Occipital lobe (tissue), 3 donors: ENCODE measurements at places on chromosomes 5 and 9. TPM values are rescaled to one million over a fixed set of nuclear protein-coding genes. Genes with fewer than 3 reads are reported as not detected.

The EXD3 gene
- 14.2 TPM for total RNA-seq

The QRFP gene
- total RNA-seq: not detected

The BBLN gene
- 32.6 TPM for total RNA-seq

The IL7R gene
- under 0.01 TPM for total RNA-seq

The ISL1 gene
- total RNA-seq: not detected

The SPAG8 gene
- 4.7 TPM for total RNA-seq

The YIPF5 gene
- total RNA-seq: 81.7 TPM

The FBXW11 gene
- 162 TPM for total RNA-seq

DNA sequence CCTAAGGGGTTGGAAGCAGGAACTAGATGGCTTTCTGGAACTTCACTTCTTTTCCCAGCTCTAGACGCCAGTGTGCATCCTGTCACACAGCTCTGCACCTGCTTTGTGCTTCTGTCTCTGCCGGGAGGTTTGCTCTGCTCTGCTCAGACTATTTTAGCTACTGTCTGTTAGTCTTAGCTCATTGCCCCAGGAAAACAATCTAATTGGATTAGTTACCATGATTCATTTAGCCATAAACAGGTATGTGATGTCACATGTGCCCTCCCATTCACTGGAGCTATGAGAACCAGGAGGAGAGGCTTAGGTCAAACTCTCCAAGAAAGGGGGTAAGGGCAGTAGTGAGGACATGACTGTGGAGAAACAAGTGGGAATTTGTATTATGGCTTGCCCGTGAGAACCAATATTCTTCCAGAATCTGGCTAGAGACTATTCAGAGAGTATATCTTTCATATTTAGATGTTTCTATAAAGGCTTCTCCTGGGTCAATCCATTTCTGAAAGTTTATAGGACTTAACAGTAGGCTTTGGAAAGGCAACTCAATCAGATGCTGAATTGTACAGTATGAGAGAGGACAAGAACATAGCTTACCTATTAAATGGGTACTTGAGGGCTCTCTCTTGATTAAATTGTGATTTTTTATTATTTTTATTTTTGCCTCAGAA, 22.4 kb upstream of the NREP start:
- DNase-seq: no peak

DNA sequence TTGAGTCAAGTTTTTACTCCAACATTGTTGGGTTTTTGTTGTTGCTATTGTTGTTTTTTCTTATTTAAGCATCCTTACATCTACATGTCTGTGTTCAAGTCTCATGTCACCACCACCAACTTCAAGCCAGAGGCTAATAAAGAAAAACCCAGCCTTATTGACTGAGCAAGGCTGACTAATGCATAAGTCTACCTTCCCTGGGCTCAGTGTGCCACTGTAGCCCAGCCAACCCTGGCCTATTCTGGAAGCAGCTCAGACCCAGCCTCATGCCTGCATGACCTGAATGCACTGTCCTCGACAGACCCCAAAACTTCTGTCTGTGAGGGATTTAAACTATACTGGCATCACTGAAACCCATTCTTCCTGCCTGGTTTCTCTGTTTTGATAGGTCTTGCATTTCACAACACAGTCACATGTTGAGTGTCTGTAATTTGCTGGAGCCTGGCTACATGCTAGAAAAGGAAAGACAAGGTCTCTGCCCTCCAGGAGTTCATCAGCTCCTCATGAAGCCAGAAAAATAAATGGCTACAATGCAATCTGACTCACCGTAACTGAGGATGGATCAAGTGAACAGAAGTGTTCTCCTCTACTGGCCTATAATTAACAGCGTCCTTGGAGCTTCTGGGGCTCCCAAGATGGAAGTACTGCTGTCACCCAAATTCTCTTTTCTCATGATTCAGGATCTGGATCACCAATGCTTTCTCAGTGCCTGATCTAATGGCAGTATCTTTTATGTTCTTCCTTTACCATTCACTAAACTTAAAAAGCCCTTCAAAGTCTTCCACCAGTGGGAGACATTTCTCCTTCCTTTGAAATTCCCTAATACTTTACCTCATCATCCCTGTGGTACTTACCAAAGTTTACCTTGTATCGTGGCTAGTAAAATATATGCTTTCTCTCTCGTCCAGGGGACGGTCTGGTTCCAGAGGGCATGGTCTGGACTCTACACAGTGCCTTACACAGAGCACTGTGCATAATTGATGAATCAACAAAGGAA, 103.9 kb upstream of the IFNE start:
- no peak for DNase-seq

DNA sequence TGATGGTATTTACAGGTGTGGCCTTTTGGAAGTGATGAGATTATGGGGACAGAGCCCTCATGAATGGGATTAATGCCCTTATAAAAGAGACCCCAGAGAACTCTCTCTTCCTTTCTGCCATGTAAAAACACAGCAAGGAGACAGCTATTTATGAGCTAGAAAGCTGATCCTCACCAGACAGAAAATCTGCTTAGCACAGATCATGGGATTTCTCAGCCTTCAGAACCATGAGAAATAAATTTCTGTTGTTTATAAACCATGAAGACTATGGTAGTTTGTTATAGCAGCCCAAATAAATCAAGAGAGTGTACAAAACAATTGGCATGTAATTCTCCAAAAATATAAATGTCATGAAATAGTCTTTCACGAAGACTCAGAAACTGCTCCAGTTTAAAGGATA, 211.0 kb downstream of the PDE4D start:
- no peak for DNase-seq

DNA sequence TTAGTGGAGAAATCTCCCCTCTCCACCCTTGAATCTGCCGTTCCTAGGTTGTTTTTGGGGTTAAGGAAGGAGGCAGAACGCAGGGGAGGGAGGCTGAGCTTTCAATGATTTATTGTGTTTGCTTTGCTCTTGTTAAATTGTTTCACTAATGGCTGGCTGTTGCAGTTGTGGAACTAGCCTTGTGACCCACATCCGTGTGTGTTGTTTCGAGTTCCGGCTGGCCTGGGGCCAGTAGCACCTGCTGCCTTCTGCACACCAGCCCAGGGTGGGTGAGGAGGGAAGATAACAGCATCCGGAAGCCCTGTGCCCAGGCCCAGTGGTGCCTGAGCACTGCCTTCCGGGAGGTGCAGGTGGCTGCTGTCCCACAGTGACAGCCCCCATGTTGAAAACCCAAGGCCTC, 3.6 kb downstream of the ERGIC1 start:
- no peak for DNase-seq

DNA sequence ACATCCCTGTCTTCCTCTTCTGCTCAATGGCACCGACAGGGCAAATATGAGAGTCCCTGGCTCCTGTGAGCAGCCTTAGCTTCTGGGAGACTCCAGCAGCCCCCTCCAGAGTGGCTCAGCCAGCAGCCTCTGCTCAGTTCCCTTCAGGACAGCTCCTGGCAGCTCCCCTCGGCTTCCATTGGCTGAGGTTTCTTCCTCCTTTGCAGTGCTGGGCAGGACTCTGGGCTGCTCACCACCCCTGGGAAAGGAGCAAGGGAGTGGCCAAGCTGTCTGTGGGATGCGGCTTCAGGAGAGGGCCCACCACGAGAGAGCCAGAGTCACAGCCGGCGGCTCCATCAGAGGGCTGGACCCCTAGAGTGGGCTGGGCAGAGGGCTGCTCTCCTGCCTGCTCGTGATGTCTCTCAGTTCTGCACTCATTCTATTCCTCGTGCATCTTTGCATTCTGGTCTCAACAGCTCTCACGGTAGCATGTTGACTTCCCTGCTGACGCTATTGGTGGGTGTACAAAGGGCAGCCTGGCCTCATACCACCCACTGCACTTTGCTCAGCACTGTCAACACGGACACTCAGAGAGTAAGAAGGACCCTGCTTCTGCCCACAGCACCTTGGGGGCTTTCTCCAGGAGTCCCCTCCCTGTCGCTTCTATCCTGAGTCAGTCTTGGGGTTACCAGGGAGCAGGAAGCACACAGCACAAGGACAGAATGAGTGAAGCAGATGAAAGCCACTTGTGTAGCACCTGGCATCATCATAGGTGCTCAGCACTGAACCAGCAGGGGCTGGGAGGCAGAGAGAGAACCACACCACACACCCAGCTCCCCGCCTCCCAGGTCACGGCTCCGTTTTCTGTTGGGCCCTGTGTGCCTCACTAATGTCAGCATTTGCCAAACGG, 80.9 kb upstream of the ALDH1B1 start:
- no peak for DNase-seq

DNA sequence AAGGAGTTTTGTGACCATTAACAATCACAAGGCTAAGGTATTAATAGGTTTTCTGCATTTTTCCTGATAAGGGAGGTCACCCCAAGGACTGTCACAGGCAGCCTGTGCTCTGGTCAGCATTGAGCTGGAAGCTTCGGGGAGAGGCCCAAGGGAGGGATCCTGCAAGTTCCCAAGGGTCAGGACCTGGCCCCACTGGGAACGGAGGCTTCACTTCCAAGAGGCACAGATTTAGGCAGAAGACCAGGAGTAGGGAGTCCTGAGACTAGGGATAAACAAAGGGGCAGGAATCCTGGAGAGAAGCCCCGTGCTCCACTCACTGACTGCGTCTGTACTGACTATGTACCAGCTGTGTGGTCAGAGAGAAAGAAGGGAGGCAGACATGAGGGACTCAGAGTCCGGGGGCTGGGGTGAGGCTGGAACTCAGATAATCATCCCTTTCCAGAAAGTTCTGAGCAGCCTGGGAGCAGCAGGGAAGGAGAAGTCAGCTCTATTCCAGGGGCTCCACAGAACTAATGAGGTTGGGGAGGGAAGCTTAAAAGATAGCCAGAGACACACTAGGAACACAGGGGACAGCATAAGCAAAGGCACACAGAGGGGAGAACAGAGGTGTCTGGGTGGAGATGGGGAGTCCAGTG, 37.8 kb downstream of the B4GALT1 start:
- DNase-seq: no peak

GRCh38 chr9:89054865-89055495, 63.7 kb downstream of the S1PR3 start:
- DNase-seq: no peak

DNA sequence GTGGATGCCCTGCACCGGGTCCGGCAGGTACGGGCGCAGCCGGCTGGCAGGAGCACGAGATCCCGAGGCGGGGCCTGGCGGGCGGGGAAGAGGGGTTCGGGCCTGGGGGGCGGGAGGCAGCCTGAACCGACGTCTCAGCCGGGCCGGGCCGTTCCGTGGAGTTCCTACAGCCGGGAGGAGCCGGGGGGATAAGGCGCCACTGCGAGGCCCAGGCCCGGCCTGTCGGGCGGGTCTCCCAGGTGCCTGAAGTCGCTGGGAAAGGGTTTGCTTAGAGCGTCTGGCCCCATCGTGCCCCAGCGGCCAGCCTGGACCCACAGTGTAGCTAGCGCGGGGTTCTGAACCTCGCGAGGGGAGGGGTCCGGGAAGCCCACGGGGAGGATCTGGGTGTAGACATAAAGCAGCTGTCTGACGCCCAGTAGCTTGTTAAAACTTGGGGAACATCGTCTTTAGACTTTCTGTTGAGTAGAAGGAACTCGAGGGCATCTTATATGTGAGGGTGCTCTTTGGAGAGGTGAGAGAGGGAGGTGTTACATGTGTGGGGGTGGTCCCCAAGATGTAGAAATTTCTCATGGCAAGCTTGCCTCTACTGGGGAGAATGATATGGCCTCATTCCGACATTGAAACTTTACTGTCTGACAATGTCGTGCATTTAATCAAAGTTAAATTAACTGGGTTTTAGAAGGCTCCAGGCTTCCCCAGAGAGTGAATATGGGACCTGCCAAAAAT, 524 bp downstream of the FUBP3 start:
- no peak for DNase-seq

DNA sequence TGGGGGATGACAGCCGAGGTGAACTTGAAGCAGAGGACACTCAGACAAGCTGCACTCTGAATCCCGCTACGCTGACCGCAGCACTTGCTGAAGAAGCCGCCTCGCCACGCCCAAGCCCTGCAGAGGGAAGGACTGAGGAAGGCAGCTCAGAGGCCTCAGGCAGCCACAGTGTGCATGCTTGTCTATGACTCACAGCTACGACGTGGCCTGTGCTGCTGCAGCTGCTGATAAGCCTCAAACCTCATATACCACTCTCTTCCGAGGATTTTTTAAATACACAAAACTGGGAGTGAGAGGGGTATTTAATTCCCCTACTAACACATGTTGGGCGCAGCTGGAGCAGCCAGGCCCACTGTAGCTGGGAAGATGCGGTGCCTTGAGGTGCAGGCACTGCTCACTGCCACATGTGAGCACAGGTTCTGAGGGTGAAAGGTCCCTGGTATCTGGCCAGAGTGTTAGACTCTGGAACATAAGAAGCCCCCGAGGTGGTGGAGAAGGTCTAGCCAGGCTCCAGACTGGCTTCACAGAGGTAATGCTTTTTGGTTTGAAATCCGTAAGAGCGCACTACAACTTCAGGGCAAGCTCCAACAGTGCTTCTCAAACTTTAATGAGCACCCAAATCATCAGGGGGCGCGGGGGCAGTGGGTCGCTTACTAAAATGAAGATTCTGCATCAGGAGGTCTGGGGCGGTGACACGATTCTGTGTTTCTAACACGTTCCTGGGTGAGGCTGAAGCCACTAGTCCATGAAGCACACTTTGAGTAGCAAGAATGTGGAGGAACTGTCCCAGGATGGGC, 196.8 kb downstream of the AUH start:
- DNase-seq: peak; percentile 7

GRCh38 chr5:99072846-99073245, 144.0 kb upstream of the CHD1 start:
- no peak for DNase-seq

GRCh38 chr5:173697931-173698579, 81.6 kb upstream of the BOD1 start:
- DNase-seq: no peak

- no peak for DNase-seq
Observed at GRCh38 chr9:136769710-136770191, 5.4 kb upstream of the LCN15 start.

- DNase-seq: no peak
Observed at GRCh38 chr9:95605816-95606488, 89.2 kb upstream of the PTCH1 start.
